ENCODE measurements at places on chromosomes 4 and X. TPM values are rescaled to one million over a fixed set of nuclear protein-coding genes. Genes with fewer than 3 reads are reported as not detected.
A peak's percentile ranks its signal among the peaks of the same experiment; 100 is the strongest.

Gene SCRG1
- total RNA-seq, result not detected

Gene UVSSA
- total RNA-seq, result 17.0 TPM

Gene SPATA4
- total RNA-seq, result not detected

Gene CPLX1
- total RNA-seq, result 0.53 TPM

Gene ANXA5
- total RNA-seq, result 147 TPM

Gene GCNA
- 6.5 TPM for total RNA-seq

Gene ZNF711
- 0.11 TPM for total RNA-seq

Gene PCDH19
- total RNA-seq, result not detected

DNA sequence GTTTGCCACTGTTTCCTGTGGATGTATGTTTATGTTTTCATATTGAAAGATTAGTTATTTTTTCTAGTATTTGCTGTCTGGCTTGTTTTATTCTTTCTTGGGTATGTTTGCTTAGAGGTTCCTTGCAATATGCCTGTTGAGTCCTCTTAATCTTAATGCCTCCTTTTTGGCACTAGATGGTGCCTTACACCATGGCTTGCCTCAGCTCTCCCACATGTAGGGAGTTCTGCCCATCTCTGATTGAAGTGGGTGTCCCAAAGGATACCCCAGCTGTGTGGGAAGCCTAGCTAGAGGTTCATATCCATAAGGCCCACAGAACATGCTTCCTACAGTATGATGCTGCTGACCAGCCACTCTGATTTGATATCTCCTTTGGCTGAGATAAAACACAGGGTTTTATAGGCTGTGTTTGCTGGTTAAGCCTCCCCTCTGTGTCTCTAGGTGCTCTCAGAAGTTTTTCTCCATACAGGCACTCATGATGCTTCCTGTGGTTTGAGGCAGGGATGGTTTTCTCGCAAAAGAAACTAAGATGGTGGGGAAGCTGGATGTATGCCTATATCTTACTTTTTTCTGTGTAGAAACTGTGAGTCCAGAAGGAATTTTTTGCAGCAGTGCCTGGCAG lies 162.4 kb downstream of the ASB9 start:
- peak; percentile 21 for DNase-seq
- H3K4me1 ChIP-seq, result peaks cover 17% of the 10 kb centered on the region
- H3K27ac ChIP-seq, result no peak overlapping the region
- H3K4me3 ChIP-seq, result no peak overlapping the region
- peaks cover 10% of the 10 kb centered on the region for H3K27me3 ChIP-seq
- H3K36me3 ChIP-seq, result no peaks in the 10 kb centered on the region

- DNase-seq, result no peak
- H3K27ac ChIP-seq, result no peak overlapping the region
- H3K4me1 ChIP-seq, result no peaks in the 10 kb centered on the region
- peaks cover 8% of the 10 kb centered on the region for H3K27me3 ChIP-seq
- no peak overlapping the region for H3K4me3 ChIP-seq
Measured at GRCh38 chr4:40357738-40358137, 22.6 kb downstream of the CHRNA9 start.

DNA sequence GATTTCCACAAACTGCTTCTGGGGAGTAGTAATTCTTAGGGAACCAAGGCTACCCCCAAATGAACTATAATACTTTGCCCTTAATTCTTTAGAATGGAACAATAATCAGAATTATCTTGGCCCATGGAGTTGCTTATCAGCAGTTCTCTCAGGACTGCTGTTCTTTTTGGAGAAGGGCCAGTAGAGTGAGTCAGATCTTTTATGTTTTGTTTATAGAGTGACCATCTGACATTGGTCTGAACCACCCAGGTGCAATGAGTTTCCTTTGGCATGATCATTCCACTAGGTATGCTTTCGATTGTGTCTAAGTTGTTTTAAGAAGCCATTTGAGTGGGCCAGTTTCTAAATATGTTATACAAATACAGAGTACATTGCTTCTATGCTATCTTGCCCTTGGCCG lies 31.8 kb downstream of the PRRG1 start:
- H3K27me3 ChIP-seq, result no peaks in the 10 kb centered on the region
- no peaks in the 10 kb centered on the region for H3K4me1 ChIP-seq
- no peak overlapping the region for H3K27ac ChIP-seq
- H3K36me3 ChIP-seq, result no peaks in the 10 kb centered on the region
- H3K4me3 ChIP-seq, result no peak overlapping the region

DNA sequence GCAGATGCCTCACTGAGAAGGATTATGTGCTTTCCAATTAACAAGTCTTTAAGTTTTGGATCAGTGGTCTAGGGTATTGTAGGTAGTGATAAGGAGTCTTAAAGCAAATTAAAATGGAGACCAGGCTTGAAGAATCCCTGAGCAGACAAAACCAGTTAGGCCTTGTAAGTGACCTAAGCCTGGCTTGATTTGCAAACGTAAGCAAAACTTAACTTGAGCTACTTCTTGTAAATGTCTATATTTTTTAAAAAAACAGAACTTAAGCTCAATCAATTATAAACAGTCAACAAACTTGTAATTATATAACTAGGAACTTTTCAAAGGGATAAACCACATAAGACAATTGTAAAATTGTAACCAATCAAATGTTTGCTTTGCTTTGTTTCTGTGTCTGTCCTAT lies 72.7 kb upstream of the NALF2 start:
- no peak overlapping the region for H3K27ac ChIP-seq
- no peak overlapping the region for H3K4me3 ChIP-seq
- DNase-seq, result no peak
- H3K4me1 ChIP-seq, result no peaks in the 10 kb centered on the region

- peaks cover 41% of the 10 kb centered on the region for H3K27me3 ChIP-seq
Measured at GRCh38 chr4:6198768-6199421, 1.5 kb downstream of the JAKMIP1 start.
